ENCODE measurements at places on chromosomes 1 and 21.

DNA sequence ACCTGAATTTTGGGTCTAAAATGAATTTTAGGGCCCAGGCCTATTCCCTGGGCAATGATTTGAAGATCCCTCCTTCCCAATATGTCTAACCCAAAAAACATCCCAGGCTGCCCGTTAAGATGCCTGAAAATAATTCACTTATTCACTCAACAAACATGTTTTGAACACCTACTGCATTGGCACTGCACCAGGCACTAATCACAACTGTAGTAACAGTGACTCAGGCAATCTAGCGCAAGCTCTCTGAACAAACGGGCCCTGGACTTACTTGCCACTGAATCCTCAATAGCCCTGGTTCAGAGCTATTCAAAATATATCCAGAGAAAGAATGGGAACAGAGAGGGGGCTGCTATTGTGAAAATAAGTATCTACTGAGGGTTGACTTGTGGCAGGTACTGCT is 4.2 kb downstream of the CD244 start:
- no peak for DNase-seq

DNA sequence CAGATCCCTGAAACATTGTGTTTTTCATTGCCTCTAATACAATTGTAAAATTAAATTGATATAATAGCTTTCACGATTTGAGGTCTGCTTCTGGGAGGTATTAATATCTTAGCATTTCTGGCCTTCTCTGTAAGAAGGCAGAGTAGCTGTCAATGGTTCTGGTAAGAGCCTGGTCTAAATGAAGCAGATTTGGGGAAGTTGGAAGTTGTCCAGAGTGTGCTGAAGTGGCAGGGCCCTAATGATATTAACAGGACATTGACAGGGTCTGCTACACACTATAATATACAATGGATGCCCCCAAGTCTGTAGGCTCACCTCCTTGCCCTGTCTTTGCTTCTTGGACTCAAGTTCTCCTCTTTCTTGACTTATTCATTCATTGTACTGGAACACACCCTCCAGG is 99.5 kb downstream of the C4BPA start:
- DNase-seq, result no peak

GRCh38 chr1:214566158-214567104 is 15.0 kb upstream of the PTPN14 start:
- no peak for DNase-seq

DNA sequence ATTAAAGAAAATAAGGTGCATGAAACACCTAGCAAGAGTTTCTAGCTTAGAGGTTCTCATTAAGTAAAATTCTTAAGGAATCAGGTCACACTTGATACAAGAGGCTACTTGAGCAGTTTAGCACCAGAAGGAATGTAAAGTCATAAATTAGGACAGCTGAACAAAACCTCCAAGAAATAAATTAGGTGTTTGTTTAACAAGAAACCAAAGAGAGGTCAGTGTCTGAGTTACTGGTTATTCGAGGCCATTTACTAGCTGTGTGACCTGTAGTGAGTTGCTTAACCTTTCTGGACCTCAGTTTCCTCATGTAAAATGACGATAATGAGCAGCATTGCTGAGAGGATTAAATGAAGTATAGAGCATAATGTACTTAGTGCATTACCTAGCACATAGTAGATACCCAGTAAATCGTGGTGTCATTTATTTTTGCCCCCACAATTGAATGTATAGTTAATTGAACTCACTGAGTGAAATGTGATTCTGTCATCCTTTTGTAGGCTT is 908 bp upstream of the ELK4 start:
- no peak for DNase-seq

DNA sequence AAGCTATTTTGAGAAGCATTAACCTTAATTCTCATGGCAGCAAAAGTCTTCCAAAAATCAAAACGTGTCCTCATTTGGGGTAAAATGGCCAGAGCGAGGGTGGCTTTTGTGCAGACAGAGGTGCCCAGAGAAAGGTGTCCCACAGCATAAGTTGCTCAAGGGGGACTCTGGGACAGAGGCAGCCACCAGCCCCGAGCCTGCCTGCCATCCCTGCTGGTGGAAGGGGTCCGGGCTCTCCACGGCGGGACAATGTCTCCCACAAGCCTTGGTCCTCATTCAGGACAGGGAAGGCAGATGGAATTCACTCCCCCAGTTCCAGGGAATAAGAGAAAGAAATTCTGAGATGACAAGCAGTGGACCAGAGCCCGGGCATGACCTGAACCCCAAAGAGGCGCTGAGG is 12.6 kb upstream of the ARHGEF16 start:
- no peak for DNase-seq

DNA sequence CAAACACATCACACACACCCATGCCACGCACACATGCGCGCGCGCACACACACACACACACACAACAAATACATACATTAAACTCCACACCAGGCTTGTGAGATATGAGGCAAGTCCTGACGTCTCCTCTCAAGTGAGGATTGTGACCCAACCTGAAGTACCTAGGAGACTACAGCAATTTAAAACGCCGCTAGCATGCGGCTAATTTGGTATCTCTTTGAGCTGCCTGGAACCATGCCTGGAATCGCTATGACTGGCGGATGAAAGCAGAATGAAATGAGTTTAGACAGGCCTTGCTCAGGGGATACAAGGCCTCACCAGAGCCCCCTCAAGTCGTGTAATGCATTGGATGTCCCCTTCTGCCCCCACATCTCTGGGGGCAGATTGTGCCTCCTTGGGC is 1.6 kb upstream of the RAB7B start:
- peak; percentile 29 for DNase-seq

GRCh38 chr21:33374080-33374449 is 29.1 kb upstream of the IFNGR2 start:
- no peak for DNase-seq

- DNase-seq, result no peak
Measured at GRCh38 chr1:162192763-162193162, 123.3 kb downstream of the NOS1AP start.

GRCh38 chr1:63630666-63631065 is 37.5 kb downstream of the PGM1 start:
- no peak for DNase-seq

GRCh38 chr21:37815893-37816292 is 100.4 kb downstream of the KCNJ6 start:
- no peak for DNase-seq

GRCh38 chr1:56553046-56553445 is 26.3 kb downstream of the PLPP3 start:
- no peak for DNase-seq

DNA sequence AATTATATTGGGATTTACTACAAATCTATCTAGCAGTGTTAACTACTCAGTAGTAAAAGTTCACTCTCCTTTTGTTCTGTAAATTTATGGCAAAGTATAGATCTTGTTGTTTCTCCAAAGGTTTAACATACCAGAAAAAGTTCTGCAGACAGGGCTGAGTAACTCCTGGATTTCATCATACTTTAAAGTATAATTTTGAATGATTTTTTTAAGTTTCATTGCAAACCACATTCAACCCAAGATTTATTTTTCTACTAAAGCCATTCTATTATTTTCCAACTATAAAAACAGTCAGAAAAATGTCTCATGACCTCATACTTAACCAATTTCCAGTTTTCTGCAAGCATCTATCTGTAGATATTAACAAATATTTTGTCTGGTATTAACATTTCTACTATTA is 585.8 kb upstream of the ZRANB2 start:
- no peak for DNase-seq

- DNase-seq, result no peak
Measured at GRCh38 chr1:184190616-184191015, 139.1 kb downstream of the TSEN15 start.

GRCh38 chr1:76961181-76961819 is 94.0 kb downstream of the ST6GALNAC5 start:
- DNase-seq, result no peak

GRCh38 chr21:26389971-26390641 is 183.0 kb downstream of the CYYR1 start:
- DNase-seq, result no peak

DNA sequence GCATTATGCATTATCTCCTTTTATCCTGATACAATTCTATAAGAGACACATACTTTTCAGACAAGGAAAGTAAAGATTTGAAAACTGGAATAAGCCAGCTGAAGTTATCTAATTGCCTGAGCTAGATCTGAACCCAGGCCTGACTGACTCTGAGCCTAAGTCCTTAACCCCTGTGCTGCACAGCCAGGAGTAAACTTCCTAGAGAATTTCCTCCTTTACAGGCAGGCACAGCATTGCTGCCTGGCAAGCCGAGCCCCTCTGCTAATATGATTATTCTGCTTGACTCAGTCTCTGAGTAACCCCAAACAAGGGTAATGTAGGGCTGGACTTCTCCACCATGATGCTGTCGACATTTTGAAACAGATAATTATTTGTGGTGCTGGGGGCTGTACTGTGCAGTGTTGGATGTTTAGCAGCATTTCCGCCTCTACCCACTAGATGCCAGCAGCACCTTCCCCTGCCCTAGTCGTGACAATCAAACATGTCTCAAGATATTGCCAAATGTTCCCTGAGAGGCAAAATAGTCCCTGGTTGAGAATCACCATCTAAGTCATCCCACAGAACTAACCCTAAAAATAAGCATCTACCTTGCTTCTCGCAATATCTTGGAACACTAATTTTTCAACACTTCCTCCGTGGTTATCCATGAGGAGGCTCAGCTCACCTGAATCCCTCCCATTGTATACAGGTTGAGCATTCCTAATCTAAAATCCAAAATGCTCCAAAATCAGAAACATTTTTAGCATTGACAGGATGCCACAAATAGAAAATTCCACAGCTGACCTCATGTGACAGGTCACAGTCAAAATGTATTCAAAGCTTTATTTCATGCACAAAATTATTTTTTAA is 18.5 kb downstream of the CAMK1G start:
- DNase-seq, result no peak

DNA sequence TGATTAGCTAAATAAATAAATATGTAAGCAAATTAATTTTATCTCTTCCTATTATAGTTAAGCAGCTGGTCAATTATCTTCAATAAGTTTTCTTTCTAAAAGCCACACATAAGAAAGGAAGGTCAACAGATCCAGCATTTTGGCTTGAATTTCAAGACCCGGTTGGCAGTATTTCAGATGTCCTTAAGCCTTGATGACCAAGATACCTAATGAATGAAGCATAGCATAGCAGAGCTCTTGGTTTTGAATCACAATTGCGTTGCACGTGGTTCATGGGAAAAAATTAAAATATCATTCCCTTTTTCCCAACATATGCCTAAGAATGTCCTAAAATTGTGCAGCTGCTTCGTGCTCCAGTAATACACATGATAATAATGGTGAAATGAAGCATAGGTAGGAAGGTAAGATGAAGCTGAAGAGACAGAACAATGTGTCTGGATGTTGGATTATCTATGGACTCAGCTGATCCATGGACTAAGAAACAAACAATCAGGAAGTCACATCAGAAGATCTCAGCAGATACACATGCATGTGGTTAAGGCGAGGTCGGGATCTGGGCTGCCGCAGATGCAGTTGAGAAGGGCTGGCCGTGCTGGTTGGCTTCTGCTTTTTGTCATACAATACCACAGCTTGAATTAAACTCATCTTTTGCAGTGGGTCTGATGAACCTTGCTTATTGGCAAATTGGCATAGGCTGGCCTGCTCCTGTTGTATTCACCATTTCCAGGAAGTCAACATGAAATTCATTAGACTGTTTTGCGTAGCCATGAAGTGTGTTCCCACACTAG is 284.9 kb upstream of the RUNX1 start:
- no peak for DNase-seq

DNA sequence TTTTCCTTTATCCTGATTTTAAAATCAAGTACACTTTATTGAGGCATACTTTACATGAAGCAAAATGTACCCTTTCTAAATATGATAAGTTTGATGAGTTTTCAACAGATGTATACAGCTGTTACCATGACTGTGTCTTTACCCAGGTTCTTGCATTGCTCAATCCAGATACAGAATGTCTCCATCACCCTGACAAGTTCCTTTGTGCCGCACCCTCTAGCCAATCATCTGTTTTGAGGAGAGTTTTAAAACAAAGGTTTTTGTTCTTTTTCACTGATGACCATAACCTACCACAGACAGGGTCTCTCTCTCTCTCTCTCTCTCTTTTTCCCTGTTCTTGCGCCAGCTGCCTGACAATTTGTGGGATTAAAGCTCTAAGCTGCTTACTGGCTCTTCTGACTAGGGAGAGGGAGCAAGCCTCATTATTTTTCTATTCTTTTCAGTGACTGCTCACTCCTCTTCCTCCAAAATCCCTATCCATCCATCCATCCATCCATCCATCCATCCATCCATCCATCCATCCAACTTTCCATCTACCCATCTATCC is 1.2 kb upstream of the KCNE1 start:
- DNase-seq, result no peak

DNA sequence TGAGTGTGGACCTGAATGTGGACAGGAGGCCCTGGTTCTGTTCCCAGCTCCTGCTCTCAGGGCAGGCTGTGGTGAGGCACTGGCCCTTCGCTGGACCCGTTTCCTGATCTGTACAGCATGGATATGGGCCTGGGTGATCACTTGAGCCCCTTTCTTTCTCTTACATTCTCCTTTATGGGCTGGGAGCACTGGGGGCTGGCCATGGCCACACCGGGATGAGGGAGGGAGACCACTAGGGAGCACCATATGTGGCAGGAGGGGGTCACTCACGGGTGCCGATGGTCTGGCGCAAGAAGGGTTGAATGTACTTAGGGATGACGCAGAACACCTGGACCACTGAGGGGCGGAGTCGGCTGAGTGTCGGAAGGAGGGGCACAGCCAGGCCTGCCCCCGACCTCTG is 2.7 kb downstream of the DCST2 start:
- no peak for DNase-seq

- DNase-seq, result no peak
Measured at GRCh38 chr1:228150461-228151179, 890 bp downstream of the GJC2 start.

GRCh38 chr1:154198756-154199562 is 7.1 kb upstream of the TPM3 start:
- peak; percentile 30 for DNase-seq

DNA sequence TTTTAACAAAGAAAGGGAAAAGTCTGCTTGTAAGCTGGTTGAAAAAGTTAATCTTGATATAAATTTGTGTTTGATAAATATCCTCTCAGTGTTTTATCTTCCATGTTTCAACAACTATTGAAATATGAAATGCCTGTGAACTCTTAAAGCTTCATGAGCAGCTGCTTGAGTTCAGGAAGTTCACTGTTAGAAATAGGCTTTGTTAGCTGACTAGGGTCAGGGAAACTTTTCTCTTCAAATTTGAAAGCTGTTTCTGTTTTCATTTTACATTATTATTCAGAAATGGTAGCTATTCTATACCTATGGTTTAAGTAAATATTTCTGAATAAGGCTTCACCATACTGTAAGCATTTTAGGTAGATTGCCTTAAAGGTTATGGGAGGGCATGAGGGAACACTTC is 191.7 kb downstream of the HS2ST1 start:
- DNase-seq, result no peak

- no peak for DNase-seq
Measured at GRCh38 chr1:117826540-117827078, 102.8 kb downstream of the GDAP2 start.

DNA sequence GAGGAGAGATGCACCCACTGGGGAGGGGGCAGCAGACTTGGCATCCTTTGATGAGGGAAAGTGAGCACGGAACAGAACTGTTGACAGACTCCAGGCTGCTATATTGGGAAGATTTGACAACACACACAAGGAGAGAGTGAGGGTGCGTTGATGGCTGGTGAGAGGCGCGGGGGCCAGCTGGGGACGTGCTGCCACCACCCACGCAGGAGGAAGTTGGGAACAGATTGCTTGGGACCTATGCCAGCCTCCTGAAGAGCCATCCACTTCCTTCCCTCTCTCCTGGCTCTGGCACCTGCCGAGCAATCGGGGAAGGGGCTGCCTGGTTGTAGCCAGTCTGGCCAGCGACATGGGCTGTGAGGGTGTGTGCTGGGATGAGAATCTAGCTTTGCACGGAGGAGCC is 223.7 kb upstream of the CSF3R start:
- peak; percentile 40 for DNase-seq

Data from NCI-H1092 (cell line).